ENCODE measurements at places on chromosomes 1 and 21.
A peak's percentile ranks its signal among the peaks of the same experiment; 100 is the strongest.

GRCh38 chr1:94542088-94542870 lies 720 bp upstream of the F3 start:
- no peak for DNase-seq

GRCh38 chr1:244865028-244865371 lies 657 bp upstream of the HNRNPU start:
- DNase-seq, result no peak

- no peak for DNase-seq
These were observed 20.6 kb downstream of the PGBD2 start for GRCh38 chr1:248926401-248927182.

DNA sequence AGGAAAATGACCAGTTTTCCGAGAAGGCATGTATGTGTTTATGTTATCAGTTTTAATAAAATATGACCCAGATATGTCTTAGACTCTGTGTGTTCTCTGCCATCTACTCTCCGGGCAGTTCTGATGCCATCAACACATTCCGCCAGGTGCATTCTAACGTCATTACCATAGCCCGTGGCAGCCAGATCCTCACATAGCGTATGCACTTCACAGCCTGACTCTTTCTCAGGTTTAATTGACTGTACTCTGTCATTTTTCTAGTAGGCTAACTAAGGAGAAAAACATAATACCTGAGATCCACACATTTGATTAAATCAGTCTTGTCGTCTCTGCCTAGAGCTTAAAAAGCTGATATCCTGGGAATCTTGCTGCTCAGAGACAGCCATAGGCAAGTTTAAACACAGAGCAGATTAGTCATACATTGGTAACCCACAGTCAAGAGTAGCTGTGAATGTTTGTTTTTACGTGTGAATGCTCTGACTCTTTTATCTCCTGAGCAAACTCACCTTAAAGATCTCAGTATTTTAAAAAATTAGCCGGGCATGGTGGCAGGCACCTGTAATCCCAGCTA lies 175.9 kb downstream of the GREM2 start:
- no peak for DNase-seq

DNA sequence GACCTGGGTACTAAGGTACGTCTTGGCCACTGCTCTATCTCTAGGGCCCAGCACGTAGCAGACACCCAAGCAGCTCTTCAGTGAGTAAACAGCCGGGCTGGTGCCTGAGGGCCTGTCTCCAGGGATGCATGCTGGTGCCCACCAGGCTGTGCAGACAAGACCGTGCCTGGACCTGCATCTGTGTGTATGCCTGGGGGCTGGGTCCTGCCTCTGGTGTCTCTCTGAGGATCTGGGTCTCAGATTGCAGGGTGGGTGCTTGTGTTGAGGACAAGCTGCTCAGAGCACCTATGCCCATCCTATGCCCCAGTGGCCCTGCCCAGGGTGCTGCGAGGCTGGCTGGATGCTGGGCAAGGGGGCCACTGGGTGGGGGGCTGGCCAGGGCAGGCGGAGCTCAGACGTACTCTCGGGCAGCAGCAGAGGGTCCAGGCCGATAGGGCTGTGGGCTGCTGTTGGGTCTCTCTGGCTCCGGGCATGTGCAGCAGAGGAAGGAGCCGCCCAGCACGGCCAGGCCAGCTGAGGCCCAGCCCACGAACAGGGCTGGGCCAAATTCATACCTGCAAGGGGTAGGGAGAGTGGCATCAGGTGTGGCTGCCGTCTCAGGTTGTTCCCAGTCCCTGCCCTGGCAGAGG lies 4.4 kb downstream of the CLDN19 start:
- no peak for DNase-seq

DNA sequence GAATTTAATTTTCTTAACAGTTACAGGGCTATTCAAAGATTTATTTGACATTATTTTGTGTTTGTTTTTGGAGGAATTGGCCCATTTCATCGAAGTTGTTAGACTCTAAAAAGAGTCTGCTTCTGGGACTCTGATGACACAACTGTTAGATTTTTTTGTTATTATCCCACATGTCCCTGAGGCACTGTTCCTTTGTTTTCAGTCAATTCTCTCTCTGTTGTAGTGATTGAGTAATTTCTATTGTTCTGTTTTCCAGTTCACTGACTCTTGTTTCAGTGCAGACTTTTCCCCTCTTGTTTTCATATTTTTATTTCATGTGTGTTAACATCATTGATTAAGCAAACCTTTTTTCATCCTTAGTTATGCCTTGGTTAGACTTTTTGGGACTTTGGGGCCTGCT lies 325.0 kb downstream of the ZNF326 start:
- DNase-seq, result no peak

DNA sequence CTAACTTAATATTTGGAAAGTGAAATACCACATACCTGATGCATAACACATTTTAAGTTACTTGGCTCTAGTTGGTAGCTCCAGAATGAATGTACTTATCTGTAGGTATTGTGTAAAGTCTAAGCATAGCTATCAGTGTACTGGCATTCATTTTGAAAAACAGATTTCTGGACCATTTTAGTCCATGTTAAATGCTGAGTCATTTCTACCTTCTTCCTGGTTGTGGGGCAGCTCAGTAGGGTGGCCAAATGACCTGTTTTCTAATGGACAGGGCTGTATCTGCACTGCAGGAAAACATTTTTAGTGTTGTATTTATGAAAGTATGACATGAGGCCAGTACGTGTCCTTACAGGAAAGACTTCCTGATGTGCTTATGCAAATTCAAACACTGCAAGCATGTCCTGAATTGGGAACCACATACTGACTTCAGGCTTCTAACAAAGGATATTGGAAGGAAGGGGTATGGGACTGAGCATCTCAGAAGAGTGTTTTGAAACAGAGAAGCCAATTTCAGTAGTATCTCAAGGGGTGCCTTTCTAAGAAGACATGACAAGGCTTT lies 300.3 kb upstream of the B3GALT2 start:
- no peak for DNase-seq

DNA sequence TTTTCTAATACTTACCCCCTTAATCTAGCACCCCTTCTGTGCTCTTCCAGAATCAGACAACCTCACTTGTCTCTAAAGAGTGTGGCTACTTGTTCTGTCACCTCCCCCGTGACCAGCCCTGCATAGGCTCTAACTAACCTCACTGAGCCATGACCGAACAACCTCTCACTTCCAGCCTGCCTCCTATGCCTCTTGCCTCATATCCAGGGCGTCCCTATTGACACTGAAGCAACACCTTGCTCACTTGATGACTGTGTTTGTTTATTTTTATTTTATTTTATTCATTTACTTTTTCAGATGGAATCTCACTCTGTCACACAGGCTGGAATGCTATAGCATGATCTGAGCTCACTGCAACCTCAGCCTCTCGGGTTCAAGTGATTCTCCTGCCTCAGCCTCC lies 235.1 kb upstream of the B3GALT2 start:
- DNase-seq, result no peak

- no peak for DNase-seq
These were observed 234.1 kb downstream of the ADGRL2 start for GRCh38 chr1:82034812-82035211.

DNA sequence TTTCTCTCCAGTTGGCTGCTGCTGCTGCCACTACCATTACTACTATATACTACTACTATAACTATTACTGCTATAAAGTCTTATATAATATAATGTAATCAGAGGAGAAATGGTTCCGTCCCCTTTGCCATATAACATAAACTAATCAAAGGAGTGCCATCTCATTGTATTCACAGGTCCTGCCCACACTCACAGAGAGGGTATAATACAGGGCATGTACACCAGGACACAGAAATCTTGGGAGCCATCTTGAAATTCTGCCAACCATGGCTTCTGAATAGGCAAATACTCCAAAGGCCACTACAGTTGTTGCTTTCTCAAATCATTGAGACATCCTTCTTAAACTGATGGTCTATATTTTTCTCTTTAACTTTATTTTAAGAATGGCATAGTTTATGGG lies 6.9 kb upstream of the ZRANB2 start:
- DNase-seq, result no peak

DNA sequence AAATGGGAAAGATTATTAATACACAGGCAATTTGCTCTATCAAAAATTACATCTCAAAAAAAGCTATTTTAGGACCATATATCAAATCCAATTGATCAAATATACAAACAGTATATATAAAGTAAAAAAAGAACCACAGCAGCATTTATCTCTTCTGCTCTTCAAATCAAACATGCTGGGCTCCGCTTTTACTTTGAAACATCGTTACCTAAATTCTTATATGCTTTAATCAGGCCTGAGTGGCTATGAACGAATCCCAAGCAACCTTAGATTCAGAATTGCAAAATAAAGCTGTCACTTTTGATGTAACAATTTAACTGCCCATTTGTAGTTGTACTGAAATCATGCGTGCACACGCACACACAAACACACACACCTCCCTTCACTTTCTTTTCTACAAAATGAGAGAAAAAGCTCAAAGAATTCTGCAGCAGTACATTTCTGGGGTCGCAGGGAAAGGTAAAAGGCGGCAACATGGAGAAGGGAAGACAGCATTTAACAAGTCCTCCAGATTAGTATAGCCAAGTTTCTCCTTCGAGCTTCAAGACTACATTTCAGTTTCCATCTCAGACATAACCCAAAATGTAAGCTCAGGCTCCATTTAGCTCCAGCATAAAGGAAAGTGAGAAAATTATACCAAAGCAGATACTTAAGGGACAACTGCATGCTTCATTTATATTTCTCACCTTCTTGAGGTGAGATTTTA lies 92.2 kb upstream of the TTC39A start:
- no peak for DNase-seq

DNA sequence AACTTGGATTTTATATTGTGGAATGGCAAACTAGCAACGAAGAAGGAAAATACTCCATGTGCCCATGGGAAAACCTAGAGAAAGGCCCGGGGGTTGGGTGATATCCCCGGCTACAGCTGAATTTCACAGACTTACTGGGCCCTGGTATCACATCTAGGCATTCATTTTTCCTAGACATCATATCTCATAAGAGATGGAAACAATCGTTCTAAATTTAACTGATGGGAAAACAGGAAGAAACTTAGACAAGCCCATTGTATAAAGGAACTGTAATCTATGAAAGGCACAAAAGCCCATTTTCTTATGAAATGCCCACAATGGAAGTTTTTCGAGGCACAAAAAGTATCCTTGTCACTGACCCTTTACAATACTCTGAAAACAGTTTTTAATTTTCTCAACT lies 407.9 kb upstream of the LYPLAL1 start:
- no peak for DNase-seq

- DNase-seq, result peak; percentile 31
These were observed 296 bp upstream of the RNPEP start for GRCh38 chr1:201982082-201982622.

- no peak for DNase-seq
These were observed 101.1 kb downstream of the TM2D1 start for GRCh38 chr1:61623852-61624251.

- DNase-seq, result no peak
These were observed 106.9 kb downstream of the LACTBL1 start for GRCh38 chr1:22865736-22866135.

GRCh38 chr1:200934676-200935245 lies 40.1 kb downstream of the INAVA start:
- no peak for DNase-seq

- no peak for DNase-seq
These were observed 78.7 kb upstream of the ATP1B1 start for GRCh38 chr1:169027607-169028320.

DNA sequence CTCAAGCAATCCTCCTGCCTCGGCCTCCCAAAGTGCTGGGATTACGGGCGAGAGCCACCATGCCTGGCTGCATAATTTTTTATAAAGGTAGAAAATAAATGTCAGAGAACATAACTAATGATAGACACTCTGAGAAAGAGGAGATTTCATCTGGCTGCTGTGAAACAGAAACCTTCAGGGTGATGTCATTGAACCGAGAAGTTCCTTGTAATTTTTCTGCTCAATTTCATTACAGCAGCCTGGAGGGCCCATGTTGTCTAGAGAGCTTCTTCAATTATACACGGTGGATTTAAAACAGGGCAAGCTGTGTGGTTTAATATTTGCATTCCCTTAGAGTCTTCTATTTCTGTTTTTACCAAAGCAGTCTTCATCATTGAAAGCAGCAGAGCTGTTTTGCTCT lies 64.3 kb upstream of the MORC3 start:
- no peak for DNase-seq

- no peak for DNase-seq
These were observed 71.4 kb downstream of the CD247 start for GRCh38 chr1:167446966-167447365.

DNA sequence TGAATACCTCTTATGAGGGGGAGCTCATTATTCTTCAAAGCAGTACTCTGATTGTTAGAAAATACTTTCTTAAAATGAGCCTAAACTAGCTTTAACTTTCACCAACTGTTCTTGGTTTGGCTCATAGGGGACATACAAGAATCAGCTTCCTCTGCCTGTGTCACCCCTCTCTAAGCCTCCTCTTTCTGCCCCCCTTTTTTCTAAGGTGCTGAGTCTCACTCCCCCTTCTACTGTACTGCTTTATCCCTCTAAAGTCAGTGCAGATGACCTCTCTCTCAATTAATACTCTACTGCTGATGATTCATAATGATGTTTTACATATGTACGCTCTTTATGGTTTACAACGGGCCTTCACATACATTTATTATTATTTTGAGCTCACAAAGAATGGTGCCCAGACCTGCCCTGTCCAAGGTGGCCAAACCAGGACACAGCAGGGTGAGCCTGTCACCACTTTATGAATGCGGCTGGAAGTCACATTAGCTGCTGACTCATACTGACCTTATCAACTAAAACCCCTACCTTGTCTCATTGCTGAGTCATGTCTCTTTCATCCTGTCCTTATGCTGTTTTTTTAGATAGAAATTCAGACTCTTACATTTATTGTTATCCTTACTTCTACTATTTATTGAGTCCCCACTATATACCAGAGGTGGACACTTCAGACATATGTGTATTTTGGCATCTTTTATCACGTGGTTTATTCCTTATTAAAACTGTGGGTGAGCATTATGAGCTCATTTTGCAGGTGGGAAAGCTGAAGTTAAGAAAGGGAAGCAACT lies 126.9 kb downstream of the RNF220 start:
- peak; percentile 49 for DNase-seq

DNA sequence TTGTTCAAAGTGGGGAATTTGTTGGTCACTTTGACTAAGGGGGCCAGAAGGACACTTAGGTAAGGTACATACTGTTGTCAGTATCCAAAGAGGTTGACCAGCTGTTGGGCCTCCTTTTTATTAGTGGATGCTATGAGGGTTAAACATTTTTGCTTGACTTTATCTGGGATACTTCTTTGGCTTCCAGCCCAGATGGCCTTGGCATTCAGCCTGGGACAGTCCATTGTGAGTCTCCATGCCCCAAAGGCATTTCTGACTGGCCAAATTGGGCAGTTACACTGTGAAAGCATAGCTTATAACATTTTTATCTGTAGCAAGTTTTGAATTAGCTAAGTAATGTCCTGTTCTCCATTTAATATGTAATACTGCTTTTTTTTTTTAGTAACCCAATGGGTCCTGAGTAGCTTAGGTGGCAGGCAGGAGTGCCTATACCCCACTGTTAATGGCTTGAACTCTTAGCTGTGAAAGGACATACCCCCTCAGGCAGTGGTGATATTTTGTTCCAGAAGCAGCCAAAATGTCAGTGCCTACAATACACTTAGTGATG lies 35.4 kb upstream of the CD1D start:
- no peak for DNase-seq

- DNase-seq, result no peak
These were observed 7.9 kb upstream of the SMIM12 start for GRCh38 chr1:34867415-34867814.
